ENCODE measurements at places on chromosomes 12 and 14.

DNA sequence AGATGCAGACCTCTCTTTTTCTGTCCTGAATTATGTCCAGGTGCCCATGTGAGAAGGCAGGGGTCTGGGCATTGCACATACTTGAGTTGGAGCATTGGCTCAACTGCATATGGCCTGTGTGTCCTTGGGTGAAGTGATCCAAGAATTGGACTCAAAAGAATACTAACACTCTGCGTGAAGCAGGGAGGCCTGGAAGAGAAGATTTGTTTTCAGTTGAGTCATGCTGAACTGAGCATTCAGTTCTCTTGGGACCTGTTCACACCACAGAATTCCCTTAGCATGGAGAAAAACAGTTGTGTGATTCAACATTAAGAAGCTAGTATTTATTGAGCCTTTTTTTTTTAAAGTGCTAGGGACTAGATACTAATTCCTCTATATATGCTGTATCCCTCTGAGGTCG lies 164.7 kb upstream of the TBX3 start:
- DNase-seq: no peak

DNA sequence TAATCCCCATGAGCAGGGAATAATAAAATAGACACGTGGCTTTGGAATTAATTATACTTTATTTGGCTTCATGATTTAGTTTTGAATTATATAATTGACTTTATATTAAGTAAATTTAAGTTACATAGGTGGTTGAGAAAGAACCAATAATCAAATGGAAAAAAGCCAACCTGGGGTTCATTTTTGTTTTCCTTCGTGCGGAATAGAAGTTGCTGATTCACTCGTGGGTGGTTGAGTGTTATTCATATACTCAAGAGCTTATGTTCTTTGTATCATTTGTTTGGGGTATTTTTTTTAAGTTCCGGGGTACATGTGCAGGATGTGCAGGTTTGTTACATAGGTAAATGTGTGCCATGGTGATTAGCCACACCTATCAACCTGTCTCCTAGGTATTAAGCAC lies 58.0 kb downstream of the ZNF664 start:
- no peak for DNase-seq

- DNase-seq: no peak
These were observed 5.9 kb downstream of the PSMB5 start for GRCh38 chr14:23028799-23029198.

- no peak for DNase-seq
These were observed 2.4 kb upstream of the LYZ start for GRCh38 chr12:69345742-69346141.

GRCh38 chr12:132558861-132559623 lies 51.3 kb downstream of the LRCOL1 start:
- no peak for DNase-seq

DNA sequence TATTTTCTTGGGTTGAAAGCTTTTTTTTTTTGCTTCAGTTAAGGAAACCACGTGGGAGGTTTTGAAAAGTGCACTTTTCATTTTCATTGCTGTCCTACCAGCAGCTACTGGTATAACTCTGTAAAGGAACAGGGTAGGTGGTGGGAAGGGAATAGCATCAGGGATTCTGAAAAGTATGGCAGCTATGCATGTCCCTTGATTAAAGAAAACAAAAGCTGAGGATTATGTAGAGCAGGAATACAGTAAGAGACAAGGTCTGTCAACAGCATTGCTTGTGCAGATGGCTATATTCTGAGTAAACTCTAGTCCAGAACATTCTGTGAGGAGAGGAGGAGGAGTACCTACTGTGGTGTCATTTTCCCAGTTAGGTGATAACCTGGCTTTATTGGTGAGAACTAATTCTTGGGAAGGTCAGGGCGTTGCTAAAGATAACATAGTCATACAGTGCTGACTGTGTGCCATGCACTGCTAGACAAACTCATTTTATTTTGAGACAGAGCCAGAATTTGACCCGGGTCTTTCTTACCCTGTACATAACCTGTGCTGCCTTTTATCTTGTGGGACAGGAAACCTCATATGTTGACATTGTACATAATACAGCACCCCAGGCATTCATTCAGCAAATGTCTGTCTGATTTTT lies 80.3 kb upstream of the TRAF3 start:
- DNase-seq: no peak

GRCh38 chr12:108884116-108885012 lies 4.5 kb downstream of the DAO start:
- DNase-seq: peak; percentile 24

DNA sequence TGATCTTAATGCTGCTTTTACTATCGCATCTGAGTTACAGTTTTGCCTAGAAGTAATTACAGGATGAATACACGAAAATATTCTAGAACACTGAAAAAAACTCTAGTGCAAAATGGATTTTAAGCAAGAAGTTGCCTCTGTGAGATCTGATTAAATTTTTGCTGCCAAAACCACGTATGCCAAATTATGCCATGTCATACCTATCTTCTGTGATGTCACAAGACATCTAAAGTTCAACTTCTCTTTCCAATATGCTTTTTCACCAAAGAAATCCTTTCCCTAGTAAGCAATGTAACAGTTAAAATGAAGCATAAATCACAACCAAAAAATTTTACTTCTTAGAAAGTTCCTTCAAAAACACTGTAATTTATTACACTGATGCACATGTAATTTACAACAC lies 39.6 kb downstream of the HECTD4 start:
- no peak for DNase-seq

- DNase-seq: no peak
These were observed 597.3 kb downstream of the NRXN3 start for GRCh38 chr14:78767436-78767835.

GRCh38 chr12:19895246-19896020 lies 456.1 kb downstream of the AEBP2 start:
- no peak for DNase-seq

GRCh38 chr12:121181181-121181580 lies 28.7 kb upstream of the P2RX4 start:
- no peak for DNase-seq

- peak; percentile 67 for DNase-seq
These were observed 815 bp downstream of the C1RL start for GRCh38 chr12:7108003-7108795.

GRCh38 chr14:36048667-36049066 lies 127.9 kb downstream of the PTCSC3 start:
- no peak for DNase-seq

GRCh38 chr12:76449583-76449982 lies 101.4 kb upstream of the BBS10 start:
- no peak for DNase-seq

GRCh38 chr14:39005044-39005880 lies 97.8 kb downstream of the SEC23A start:
- no peak for DNase-seq

DNA sequence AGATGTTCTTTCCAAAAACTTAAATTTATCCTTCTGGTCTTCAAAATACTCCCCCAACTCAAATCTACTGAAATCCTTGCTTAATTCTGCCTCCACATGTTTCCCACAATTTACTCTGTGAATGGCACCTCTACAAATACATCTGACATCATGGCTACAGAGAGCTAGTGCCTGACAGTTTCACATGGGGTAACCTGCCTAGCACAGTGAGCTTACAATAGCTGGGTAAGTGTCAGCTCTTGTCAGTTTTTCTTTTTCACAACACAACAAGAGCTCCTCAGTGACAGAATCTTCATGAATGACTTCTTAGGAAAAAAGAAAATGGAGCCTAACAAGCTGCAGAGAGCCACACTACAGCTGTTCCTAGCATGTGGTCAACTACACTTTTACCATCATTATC lies 54.4 kb downstream of the NIN start:
- DNase-seq: no peak

- DNase-seq: no peak
These were observed 47.5 kb upstream of the CNTN1 start for GRCh38 chr12:40644708-40645107.

DNA sequence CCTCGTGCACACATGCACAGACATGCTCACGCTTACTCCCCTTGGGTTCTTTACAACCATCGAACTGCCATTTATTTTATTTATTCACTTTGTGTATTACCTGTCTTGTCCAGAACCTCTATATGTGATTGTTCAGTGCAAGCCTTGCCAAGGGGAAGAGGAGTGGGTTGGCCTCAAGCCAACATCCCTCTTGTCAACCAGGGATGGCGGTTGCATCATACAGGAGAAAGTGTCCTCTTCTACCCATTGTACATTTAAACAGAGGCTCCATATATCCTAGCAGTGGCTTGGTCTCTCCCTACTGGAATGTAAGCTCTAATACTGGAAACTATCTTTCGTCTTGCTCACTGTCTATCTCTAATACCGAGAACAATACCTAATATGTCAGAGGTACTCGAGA lies 108.4 kb downstream of the C12orf42 start:
- DNase-seq: no peak

GRCh38 chr14:33370426-33370825 lies 431.7 kb downstream of the NPAS3 start:
- no peak for DNase-seq

GRCh38 chr12:56769868-56770267 lies 6.7 kb downstream of the HSD17B6 start:
- no peak for DNase-seq

GRCh38 chr12:107145397-107145796 lies 52.0 kb upstream of the CRY1 start:
- DNase-seq: no peak

DNA sequence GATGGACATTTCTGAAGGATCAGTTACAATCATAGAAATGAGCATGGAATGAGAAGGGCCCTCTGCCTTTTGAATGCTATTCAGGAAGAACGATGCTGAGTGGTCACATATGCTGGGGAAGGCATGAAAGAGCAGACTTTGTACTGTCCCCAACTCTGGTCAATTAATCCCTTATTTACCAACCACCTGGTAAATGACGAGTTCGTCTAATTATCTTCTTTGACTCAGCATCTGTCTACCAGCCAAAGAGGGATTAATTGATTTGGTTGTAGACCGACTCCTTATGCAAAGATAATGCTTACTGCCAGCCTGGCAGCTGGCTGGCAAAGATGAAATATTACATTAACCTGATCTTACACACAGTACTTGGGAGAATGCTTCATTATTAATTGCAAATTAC lies 152.2 kb downstream of the CHST11 start:
- DNase-seq: no peak

DNA sequence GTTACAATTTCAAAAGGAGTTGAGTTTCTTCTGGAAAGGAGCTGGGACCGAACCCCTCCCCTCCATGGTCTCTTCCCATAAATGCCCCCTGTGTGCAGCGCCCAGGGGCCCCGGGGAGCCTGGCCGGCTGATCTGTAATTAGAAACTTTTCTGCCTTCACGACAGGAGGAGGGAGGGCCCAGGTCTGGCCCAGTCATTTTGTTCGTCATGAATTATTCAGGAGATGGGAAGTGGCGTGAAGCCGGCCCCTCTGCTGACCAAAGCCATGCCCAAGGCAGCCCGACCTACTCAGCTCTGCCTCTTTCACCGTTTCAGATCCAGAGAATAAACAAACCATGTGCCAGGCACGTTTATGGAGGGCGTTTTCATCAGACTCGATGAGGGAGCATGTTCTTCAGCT lies 33.3 kb upstream of the MSI1 start:
- no peak for DNase-seq

- DNase-seq: no peak
These were observed 249.9 kb downstream of the DPF3 start for GRCh38 chr14:72644038-72644437.

DNA sequence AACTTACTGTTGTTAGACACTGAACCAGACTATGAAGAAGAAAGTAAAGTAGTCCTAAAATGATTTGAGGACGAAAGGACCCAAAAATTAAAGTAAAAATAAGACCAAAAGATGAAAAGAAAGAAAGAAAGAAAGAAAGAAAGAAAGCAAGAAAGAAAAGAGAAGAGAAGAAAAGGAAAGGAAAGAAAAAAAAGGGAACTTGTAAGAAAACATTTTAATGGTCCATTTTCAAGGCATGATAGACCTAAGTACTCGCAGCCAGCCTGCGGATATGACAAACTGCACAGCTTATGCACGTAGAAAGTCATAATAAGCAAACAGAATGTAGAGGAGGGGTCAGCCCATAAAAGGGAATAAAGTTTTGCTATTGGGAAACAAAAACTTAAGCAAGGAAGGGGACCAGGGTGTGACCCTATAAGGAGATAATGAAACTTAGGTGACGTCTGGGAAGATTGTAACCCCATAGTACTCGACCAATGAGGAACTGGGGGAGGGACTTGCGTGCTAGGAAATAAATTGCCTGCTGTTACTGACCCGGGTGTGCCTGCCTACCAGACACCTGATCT lies 59.7 kb downstream of the APOBEC1 start:
- DNase-seq: no peak

GRCh38 chr12:95815632-95816212 lies 25.2 kb upstream of the NTN4 start:
- DNase-seq: no peak

DNA sequence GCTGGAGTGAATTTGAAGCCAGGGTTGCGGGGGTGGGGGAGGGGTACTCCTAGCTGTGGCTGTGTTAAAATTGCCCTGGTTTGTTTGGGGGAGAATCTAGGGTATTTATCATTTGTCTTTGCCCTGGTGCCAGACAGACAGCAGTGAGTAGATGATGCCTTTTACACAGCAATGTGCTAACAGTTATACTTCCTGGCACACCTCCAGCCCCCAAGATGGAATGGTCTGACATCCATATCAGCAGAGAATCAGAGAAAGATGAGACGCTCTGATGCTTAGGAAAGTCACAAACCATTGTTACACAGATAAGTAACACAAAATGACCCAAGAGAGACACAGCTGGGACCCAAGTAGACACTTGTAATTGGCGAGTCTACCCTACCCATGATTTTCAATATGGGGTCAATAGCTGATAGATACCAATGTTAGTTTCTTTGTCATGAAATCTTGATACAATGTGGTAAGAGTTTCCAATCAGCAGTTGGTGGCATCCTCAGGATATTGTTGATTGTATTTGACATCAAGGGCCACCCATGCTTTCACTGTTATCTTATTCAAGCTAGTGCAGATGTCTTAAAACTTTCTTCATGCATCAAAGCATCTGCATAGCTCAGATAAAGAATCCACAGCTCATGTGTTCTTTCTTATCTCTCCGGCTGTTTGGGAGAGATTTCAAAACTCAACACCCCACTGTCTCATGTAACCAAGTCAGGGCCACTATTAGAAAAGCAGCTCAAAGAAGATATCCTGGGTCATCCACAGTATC lies 2.6 kb upstream of the PRKAB1 start:
- DNase-seq: no peak

- no peak for DNase-seq
These were observed 15.1 kb downstream of the ZC2HC1C start for GRCh38 chr14:75084513-75084912.

GRCh38 chr12:126685636-126686035 lies 1581.3 kb upstream of the TMEM132C start:
- DNase-seq: no peak

- DNase-seq: no peak
These were observed 16.2 kb upstream of the KRT7 start for GRCh38 chr12:52216807-52217206.

- DNase-seq: no peak
These were observed 95.1 kb downstream of the NT5DC3 start for GRCh38 chr12:103745962-103746361.

Measured in activated T-helper 1 cell treated with Interleukin-2 at 50 U/mL for 16 hours (primary cell).